ENCODE measurements at places on chromosomes 7 and 10. TPM values are rescaled to one million over a fixed set of nuclear protein-coding genes. Genes with fewer than 3 reads are reported as not detected.

Gene APBB1IP
- 28.2 TPM for total RNA-seq

Gene OR2A7
- total RNA-seq, result 4.9 TPM

Gene GIMAP5
- total RNA-seq, result 89.7 TPM

Gene NUP42
- 27.7 TPM for total RNA-seq

Gene FBXL13
- total RNA-seq, result not detected

Gene ABLIM1
- 193 TPM for total RNA-seq

Gene LIPN
- 1.7 TPM for total RNA-seq

Gene CASD1
- 21.5 TPM for total RNA-seq

Gene NEUROD6
- total RNA-seq, result not detected

Gene TNKS2
- 42.8 TPM for total RNA-seq

Gene MEST
- total RNA-seq, result 151 TPM

Gene SEPHS1
- total RNA-seq, result 21.9 TPM

Gene RAPGEF5
- total RNA-seq, result 49.5 TPM

Gene GPC2
- not detected for total RNA-seq

Gene IFIT1B
- total RNA-seq, result not detected

Gene SPDYE5
- total RNA-seq, result not detected

Gene CLRN3
- not detected for total RNA-seq

Gene AP3M1
- total RNA-seq, result 20.2 TPM

Gene NKX2-3
- not detected for total RNA-seq

Gene CACNA2D1
- total RNA-seq, result 41.8 TPM

Gene INMT
- 9.0 TPM for total RNA-seq

Gene ZWINT
- total RNA-seq, result 2.3 TPM

Gene FANK1
- total RNA-seq, result 2.5 TPM

Gene GOT1
- total RNA-seq, result 18.3 TPM

Gene ABCA13
- total RNA-seq, result 0.19 TPM

Gene CDHR1
- not detected for total RNA-seq

Gene MAGI2
- 13.7 TPM for total RNA-seq

Gene ATOH7
- not detected for total RNA-seq

Gene CALHM1
- total RNA-seq, result not detected

Gene DDC
- total RNA-seq, result not detected

Gene KDM7A
- 46.5 TPM for total RNA-seq

Gene SPDYE9
- total RNA-seq, result not detected
